ENCODE measurements at places on chromosomes 2 and 18.

- no peak for DNase-seq
Measured at GRCh38 chr2:130872741-130873125, 36.0 kb downstream of the ARHGEF4 start.

DNA sequence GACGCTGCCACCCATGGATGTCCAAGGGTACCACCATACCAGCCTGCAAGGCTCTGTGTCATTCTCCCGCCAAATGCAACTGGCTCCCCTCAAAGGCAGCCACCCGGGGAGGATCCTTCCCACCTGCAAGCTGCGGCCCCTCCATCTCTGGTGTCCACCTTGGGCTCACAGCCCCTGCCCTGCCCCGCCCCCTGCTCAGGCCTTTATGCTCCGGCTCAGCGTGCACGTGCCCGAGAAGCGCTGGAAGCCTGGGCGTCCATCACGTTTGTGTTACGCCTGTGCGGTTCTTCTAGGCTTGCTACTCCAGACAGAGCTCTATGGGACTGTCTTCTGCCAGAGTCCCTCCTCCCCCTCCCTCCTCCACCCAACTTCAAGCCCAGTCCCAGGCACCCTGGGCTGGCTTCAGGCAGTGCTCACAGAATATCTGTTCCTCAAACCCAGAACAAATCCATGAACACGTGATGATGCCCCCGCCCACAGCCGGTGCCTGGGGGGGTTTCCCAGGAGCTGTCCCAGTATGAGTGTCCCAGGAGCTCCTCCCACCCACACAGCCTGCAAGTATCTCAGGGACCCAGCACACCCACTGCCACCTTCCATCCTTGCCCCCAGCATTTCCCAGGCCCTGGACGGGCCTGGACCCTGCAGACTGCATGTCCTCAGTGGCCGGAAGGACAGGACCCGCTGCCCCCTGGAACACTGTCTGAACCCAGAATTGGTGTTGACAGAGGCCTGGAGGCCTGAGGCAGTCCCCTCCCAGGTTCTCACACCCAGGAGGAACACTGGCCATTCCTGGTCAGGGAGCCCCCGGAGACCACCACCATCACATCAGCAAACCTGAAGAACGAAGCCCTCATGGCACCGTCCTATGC, 30.3 kb downstream of the KIF1A start:
- DNase-seq: no peak

GRCh38 chr18:2874765-2875164, 28.0 kb downstream of the EMILIN2 start:
- DNase-seq: no peak

DNA sequence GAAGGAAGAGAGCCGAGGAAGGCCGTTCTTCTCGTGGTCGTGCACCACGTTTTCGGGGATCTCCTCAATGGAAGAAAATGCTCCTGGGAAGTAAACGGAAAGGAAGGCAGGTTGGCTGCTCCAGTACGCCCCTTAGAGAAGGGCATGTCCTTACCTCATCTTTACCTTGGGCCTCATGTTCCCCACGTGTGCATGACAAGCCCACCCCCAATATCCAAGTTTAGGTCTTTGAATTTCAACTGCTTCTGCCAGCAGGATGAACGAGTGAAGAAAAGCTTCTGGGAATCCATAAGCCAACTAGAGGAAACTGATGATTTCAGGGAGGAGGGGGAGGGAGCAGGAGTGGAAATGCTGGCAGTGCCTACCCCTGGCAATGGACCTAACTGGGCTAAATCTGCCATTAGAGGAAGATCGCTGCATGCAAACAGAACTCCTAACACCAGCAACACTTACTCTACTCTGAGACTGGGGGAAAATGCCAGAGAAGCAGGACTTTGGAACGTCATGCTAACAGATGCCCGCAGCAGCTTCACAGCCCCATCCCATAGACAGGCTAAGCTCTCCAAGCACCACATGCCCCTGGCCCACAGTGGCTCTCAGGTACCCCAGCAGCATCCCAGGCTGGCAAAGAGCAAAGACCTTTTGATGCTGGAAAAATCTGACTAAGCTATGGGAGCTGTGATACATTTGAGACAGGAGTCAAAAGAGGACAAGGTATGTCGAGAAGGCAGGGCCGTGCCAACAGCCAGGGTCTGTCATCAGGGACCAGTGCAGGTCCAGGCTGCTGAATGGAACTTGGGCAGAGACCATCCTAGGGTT, 21.7 kb downstream of the CHST10 start:
- no peak for DNase-seq

GRCh38 chr18:1663879-1664705, 759.4 kb downstream of the ADCYAP1 start:
- DNase-seq: peak; percentile 70

- no peak for DNase-seq
Measured at GRCh38 chr2:3433339-3433699, 53.8 kb downstream of the TRAPPC12 start.

GRCh38 chr2:763766-764525, 86.7 kb upstream of the TMEM18 start:
- no peak for DNase-seq

GRCh38 chr18:35467624-35468016, 30.1 kb downstream of the INO80C start:
- DNase-seq: no peak

- DNase-seq: no peak
Measured at GRCh38 chr2:141848191-141848590, 282.6 kb downstream of the LRP1B start.

DNA sequence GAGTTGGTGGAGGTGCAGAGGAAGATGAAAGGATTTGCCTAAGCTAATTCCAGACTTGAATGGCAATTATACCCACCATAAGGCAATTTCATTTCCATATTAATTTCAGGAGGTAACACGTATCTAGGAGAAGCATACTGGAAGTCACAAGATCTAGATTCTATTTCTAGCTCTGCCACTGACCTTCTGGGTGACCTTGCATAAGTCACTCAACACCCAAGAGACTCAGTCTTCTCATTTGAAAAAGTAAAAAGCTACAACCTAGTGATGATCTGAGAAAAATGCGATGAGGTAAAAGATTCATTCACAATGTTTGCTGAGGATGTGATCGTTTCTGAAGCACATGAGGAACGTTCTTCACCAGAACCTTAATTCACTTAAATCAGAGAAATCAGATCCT, 55.9 kb downstream of the GRB14 start:
- no peak for DNase-seq

DNA sequence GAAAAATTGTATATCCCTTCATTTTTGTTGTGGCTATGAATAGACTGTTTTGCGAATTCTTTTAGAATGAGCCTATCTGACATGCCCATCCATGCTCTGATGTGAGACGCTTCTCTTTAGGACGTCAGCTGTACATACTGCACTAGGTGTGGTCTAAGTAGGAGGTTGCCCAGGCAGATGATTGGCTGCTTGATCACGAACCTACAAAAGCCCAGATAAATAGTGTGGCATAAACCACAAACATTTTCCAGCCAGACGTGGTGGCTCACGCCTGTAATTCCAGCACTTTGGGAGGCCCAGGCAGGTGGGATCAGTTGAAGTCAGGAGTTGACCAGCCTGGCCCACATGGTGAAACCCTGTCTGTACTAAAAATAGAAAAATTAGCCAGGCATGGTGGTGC, 251.8 kb downstream of the AGAP1 start:
- DNase-seq: no peak

DNA sequence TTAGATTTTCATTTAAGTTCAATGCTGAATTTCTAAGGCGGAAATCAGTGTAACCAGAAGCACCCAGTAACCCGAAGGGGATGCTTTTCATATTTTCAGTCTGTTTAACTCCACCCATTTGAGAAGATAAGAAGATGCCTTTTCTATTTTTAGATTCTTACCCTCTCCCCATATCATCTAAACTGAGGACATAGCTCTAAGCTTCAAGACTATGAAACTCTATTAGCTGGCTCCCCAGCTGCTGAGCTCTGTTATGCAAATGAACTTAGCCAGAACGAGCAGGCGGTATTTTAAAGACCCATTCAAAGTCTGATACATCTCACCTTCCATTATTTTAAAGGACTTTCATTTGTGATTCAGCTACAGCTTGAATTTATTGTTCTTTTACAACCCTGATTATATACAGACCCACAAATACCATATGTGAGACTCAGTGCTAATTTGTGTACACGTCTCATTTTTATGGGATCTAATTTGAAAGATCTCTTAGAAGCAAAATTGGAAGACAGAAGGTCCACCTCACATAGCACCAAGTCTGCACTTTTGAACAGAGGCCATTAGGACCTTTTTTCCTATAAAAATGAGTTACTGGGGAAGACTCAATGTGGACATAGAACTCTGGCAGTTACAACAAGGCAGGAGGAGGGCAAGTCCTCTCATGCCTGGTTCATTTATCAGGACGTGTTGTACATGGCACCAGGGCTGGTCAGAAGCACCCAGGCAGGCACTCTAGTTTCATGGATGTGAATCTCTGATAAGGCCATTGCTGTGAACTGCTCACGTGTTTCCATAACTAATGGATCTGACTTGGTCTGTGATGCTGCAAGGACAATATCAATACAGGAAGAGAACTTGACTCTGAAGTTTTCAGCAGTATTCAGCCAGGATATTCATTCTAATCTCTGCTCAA, 16.3 kb downstream of the CDC42EP3 start:
- DNase-seq: peak; percentile 65

- DNase-seq: no peak
Measured at GRCh38 chr2:151361674-151362370, 4.4 kb downstream of the TNFAIP6 start.

DNA sequence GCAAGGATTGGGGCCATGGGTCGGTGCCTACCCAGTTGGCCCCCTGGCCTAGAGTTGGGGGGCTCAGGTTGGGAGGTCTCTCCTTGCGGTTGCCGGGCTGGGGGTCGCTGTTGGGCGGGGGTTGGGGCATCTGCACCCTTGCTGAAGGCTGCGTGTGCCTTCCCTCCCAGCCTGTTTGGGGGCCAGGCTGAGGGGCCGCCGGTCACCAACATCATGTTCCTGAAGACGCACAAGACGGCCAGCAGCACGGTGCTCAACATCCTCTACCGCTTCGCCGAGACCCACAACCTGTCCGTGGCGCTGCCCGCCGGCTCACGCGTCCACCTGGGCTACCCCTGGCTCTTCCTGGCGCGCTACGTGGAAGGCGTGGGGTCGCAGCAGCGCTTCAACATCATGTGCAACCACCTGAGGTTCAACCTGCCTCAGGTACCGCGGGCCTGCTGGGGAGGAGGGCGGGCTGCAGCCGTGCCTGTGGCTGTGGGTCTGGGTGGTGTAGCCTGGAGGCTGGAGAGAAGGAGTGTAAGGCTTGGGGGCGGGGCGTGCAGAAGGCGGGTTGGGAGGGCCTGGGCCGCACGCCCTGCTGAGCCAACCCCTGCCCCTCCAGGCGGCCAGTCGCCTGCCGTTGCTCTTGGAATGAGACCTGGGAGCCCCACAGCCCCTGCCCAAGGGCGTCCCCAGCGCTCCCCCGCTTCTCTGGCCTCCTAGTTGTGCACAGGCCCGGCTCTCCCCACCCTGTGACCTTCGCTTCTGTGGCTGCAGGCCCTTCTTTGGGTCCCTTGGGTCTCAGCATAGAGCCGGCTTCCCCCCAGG, 7.2 kb upstream of the NEU4 start:
- DNase-seq: no peak

DNA sequence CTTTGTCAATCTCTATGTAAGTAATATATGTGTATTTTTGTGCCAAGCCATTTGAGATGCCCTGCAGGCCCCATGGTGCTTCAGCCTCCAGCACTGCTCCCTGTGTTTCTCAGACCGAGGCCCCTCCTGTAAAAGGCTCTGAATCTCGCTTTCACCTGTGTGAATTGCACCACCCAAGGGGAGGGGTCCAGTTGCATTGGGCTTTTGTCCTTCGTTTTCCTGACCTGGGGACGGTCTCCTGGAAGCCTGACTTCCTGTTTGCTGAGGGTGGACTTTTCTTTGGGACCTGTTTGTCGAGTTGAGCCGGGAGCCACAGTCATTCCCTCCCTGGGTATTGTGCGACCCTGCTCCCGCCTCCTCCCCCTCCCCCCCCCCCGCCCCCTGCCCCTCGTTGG, 48.9 kb downstream of the AGAP1 start:
- no peak for DNase-seq

DNA sequence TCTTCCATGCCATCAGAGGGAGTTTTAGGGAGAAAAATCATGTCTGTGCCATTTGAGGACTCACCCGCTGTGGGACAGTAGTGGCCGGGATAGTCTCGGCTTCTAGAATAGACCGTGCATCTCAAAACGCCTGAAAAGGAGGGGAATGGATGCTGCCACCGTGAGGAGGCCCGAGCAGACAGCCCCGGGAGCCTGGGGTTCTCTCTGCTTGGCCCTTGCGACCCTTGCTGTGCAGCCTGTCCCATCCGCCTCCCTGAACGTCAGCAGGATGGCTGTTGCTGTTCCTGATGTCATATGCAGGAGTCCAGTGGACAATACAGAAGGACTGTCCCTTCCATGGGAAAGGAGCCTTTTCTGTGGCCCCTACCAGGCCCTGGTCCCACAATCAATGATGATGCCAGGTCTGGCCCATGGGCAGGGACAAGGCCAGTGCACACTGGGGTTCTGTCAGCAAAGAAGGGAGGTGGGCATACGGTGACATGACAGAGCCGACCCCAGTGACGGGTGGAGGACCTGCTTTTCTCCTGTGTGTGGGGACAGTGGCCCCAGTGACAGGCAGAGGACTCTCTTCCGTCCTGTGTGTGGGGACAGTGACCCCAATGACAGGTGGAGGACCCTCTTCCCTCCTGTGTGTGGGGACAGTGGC, 58.8 kb downstream of the ACKR3 start:
- DNase-seq: no peak

- no peak for DNase-seq
Measured at GRCh38 chr18:50877545-50878265, 1.2 kb upstream of the ME2 start.

DNA sequence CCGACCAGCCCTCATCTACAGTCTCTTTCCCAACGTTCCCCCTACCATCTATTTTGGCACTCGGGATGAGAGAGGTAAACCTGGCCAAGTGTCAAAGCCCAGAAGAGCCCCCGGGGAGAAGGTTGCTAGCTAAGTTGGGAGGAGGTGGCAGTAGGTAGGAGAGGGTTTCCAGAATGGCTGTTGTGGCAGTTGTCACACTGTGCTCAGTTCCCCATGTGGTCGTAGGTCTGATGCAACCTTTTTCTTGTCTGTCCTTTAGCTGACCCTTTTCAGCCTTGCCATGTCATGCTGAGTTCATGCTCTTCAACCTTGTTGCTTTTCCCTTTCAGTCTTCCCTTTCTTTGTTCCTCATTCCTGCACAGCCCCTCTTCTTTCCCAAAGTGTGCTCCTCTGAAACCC, 34.5 kb downstream of the TTLL4 start:
- DNase-seq: no peak

DNA sequence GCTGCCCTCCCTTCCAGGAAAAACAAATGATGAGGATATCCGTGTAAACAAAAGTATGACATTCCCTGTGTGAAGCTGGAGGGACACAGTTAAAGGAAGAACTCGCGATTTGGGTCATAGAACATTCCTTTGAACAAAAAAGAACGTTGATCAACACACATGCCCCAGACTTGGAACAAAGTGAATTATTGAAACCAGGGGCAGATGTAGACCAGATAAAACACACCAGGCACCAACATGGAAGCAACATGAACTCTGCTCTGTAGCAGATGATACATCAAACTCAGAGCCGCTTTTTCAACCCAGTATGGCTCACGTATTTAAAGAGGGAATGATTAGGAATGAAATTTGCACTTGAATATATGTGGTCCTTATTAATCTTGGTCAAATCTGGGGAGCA, 206.5 kb downstream of the TMEM182 start:
- DNase-seq: no peak

All from RPMI8226 (cell line).